Chondrocyte (in vitro differentiated cells): ENCODE measurements at places on chromosomes 13 and 19.

DNA sequence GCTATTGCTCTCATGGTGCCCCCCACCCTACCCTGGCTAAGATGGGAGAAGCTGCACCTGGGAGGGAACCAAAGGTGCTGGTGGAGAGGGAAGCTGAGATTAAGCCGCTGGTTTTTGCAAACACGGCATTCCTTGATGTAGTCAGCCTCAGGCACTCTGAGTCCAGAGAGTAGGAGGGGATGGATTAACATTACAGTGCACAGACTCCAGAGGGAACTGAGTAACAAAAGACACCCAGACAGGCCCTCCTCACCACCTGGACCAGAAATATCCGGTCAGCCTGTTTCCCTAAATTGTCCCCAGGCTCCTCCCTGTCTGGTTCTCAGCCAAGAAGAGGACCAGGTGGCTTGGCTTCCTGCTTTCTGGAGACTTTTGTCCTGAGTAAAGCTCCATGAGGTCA lies 28.9 kb upstream of the PABPC3 start:
- DNase-seq = no peak

DNA sequence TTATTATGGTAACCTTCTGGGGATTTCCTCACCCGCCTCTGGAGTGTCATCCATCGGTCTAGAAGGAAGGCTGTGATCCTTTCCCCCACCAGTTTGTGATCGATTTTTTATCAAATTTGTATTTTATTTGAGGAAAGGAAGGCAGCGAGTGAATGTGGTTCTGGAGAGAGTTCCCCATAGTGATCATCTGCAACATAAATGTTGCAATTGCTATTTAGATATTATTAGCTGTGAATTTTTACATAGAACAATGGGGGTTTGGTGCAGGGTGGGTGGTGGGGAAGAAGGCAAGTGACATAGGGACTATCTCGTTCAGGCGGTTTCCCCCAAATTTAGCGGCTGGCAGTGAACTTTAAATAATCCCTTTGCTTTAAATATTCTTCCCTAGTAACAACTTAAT lies 1.2 kb downstream of the CDK8 start:
- DNase-seq = no peak

- DNase-seq = peak; percentile 90
Measured at GRCh38 chr19:33621065-33621785, 528 bp upstream of the CHST8 start.

DNA sequence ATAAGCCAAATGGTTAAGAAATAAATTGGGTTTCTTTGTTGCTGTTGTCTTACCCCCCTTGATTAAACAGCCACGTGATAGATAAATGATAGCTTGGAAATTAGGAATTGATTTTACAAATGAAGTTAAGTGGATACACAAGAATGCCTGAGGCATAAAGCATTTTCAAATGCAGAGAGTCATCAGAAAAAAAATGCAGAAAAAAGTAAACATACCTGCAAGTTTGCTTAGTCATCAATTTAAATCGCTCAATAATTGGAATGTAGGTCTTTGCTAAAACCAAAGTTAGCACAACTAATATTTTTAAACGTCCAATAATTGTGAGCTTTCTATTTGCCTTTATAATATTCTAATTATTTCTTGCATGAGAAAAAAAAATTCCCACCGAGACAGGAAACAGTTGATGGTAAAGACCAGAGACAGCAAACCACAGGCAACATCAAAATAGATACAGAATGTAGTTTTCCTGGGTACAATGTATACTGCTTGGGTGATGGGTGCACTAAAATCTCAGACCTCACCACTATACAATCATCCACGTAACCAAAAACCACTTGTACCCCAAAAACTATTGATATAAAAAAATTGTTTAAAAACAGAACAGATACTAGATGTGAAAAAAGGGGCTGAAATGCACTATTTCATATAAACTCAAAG lies 924.0 kb downstream of the PCDH9 start:
- DNase-seq = no peak

GRCh38 chr13:83810136-83810535 lies 72.1 kb downstream of the SLITRK1 start:
- DNase-seq = no peak

DNA sequence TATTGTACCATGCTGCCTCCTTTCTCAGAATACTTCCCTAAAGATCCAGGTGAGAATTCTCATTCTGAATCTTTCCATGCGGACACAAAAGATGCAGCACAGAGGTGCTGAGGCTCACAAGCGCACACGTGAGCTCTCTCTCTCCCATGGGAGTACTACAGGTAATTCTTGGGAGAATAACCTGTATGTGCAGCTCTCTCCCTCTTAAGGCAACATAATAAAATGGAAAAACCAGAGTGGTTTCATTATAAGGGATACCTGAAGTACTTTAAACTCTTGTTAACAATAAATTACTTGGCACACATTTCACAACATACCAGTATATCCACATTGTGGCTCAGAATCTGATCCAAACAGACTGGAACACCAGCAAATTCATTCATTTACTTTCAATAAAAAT lies 40.4 kb downstream of the INTS6 start:
- no peak for DNase-seq

- no peak for DNase-seq
Measured at GRCh38 chr19:45202637-45203036, 24.1 kb downstream of the BLOC1S3 start.

- no peak for DNase-seq
Measured at GRCh38 chr13:20616059-20616797, 49.3 kb downstream of the IFT88 start.

GRCh38 chr13:94419304-94419924 lies 60.1 kb downstream of the DCT start:
- DNase-seq = no peak

DNA sequence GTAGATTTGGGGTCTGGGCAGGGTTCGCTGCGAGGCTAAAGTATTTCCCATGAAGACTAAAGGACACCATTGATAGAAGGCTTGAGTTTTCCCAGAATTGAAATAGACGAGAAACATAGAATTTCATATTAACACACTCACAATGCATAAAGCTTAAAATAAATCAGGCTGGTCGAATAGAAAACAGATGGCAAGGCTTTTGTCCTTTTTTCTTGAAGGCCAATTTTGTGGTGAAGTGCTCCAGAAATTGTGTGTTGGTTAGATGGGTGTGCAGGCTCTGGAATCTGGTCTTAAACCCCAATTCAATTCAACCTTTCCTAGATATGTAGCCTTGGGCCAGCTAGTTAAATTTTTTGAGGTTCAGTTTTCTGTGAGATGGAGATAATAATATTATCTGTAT lies 56.9 kb upstream of the LRCH1 start:
- DNase-seq = no peak

- no peak for DNase-seq
Measured at GRCh38 chr19:45103508-45104319, 10.7 kb downstream of the PPP1R37 start.

DNA sequence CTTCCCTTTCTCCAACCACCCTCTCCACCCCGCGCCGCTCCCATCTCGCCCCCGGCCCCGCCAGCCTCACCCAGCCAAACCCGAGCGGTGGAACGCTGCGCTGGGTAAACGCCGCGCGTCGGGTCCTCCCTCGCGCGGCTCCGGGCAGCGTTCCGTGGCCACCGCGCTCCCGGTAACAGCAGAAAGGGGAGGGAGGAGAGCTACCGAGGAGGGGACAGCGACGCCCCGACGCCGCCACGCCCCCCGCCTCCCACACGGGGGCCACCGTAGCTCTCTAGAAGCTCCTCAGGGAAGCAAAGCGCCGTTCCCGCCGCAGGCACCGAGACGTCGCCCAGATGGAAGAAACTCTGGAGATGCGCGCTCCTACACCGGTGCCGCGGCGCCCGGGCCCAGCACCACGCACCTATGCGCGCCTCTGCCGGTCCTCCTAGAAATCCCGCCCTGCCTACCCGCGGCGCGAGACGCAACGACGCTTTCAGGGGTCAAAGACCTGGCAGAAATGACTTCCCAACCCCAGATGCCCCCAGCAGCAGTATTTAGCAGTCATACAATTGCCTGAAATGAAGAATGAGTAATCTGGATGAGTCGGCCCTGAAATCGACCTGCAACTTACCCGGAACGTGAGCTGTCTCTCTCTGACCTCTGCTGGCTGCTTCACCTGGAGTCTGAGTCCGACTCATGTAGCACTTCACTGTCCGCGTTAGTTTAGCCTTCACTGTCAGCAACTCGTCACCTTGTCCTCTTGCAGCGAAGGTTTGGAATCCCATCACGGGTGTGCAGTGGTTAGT lies at the start of gene RUBCNL:
RUBCNL (minus strand) TSS at position 189 of the 788 bp plus-strand sequence. CDS start 14,777 bp downstream, outside the sequence.
- no peak for DNase-seq

DNA sequence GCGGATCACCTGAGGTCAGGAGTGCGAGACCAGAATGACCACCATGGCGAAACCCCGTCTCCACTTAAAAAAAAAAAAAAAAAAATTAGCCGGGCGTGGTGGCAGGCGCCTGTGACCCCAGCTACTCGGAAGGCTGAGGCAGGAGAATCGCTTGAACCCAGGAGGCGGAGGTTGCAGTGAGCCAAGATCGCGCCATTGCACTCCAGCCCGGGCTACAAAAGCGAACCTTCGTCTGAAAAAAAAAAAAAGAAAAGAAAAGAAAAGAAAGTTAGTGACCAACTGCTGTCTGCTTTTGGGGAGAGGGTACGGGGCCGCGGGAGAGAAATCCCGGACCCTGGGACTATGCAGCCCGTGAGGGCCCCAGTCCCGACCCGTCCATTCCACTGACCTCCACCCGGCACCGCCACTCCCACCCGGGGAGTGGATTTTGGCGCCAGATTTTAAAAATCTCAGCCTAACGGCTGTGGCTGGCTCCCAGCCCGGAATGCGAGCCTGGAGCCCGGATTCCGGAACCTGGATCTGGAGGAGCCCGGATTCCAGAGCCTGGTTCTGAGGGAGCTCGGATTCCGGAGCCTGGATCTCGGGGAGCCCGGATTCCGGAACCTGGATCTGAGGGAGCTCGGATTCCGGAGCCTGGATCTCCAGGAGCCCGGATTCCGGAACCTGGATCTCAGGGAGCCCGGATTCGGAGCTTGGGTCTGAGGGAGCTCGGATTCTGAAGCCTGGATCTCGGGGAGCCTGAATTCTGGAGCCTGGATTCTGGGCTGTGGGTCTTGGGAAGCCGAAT lies 6.1 kb upstream of the LMNB2 start:
- DNase-seq = peak; percentile 93

DNA sequence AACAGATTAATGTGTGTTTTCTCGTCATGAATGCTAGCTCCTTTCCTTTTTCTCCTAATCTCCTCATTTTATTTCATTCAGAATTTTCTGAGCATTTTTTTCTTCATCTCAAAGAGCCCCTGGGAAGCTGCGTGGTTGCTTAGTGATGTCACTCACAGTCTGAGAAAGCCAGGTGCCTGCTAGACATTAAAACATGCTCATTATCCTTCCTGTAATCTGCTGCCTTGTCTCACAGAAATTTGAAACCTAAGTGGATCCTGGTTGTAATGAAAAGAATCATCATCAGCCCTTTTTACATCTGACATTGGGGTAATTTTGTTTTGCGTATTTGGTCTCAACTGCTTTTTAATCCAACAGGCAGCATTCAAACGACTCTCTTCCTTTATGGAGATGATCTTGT lies 108.2 kb upstream of the RNF113B start:
- DNase-seq = no peak

DNA sequence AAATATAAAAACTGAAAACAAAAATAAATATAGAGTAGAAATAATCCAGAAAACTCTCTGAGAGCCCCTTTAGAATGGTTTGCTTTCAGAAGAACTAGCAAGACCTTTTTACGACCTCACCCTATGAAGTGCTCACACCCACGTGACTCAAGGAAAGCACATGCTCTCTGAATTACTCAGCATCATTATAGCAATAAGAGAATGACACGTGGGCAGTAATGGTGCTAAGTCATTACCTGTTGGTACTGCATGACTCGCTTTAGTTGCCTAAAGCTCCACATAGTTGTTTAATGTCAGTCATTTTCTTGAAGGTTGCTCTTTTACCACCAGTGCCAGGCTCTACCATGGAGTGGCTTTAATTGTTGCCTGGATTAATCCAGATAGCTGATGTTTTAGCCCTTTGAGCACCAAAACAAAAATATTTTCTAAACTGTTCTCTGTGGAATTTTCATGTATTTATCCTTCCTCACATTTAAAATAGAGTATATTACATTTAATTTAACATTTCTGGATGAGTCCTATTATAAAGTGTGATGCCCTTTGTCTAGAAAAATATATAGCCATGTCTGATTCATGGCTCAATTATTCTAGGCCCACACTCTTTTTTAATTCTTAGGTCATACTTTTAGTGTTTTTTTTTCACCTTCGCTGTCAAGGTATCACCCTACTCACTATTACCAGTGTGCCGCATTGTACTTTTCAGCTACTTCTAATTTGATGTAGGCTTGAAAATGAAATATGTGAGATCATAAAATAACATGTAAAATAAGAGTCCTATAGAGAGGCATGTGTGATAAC lies 56.8 kb downstream of the THSD1 start:
- DNase-seq = no peak

DNA sequence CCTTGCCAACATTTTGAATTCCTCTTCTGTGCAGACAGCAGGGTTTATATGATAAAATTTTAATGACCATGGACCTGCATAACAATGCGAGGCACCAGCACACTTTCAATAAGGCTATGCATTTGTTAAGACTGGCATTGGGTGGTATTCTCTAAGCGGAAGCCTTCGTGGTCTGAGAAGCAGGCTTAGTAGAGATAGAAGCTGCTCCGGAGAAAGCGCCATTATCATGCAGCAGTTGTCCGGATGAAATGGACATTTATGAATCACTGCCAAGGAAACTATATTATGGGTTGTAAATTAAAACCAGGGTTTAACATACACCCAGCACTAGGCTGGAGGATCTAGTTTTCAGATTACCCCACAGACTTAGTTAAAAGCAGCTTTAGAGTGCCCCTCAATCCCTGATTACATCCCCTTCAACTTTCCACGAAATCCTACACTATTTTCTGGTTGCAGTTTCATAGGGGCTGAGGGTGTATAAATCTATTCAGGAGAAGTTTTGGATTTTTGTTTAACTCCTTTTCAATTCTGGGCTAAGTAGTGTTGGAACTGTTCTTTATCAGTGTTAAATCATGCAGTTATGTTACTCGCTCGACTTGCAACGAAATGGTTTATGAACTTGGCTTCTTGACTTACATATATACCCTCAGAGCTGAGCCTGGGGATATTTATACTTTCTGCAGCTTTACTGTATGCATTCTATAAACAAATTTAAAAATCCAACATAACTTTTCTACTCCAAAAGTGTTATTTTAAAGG lies 193.3 kb downstream of the PCDH9 start:
- no peak for DNase-seq

GRCh38 chr13:50711131-50711815 lies 132.2 kb downstream of the DLEU7 start:
- no peak for DNase-seq

- no peak for DNase-seq
Measured at GRCh38 chr13:67232384-67232783, 2.2 kb upstream of the PCDH9 start.

- DNase-seq = no peak
Measured at GRCh38 chr19:43658001-43658400, 12.0 kb downstream of the PLAUR start.

GRCh38 chr19:39865953-39866352 lies 19.8 kb upstream of the FBL start:
- no peak for DNase-seq
